Head of caudate nucleus (tissue), 42 donors: ENCODE measurements at places on chromosomes 2 and 18.

DNA sequence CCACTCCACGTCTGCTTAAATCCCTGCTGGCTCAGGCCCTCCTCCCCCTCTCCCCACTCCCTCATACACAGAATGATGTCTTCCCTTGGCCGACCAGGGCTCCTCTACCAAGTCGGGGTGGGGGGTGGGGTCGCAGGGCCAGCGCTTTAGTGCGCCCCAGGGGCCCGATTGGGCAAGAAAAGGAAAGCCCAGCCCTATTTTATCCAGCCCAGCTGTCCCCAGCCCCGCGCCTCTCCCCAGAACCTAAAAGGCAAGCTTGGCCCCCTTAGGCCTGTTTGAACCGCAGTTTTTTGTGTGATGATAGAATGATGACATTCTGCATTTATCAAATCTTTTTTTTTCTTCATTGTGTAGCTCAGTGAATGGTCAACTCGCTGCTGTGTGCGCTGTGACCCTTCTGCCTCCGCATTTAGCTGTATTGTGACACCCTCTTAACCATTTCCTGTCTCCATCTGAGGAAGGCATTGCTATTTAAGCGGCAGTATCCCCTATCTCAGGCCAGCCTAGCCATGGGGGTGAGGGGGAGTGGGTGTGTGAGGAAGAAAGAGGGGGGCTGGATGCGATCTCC, 231.4 kb downstream of the HAUS1 start:
- no peak for DNase-seq

DNA sequence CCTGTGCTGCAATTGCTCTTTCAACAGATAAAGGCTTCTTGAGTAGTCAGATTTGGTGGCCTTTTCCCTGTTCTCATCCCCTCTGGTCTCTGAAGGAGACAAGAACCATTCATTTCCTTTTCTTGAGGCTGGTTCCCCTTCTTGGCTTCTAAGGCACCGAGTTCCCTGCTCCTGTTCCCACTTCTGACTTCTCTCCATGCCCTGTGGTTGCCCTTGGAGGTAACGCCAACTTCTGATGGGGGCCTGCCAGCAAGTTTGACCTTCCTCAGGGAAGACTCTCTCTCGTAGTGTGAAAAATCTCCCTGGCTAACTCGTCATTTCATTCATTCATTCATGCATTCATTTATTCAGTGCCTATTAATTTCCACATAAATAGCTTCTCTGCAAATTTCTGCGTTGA, 302.4 kb upstream of the SOX11 start:
- DNase-seq = no peak

- DNase-seq = peak; percentile 82
These were observed at the start of gene DGKD for GRCh38 chr2:233353769-233354499. TSS of gene DGKD (plus strand) at chr2:233354494. CDS start at chr2:233354519, 25 bp downstream.

- peak; percentile 59 for DNase-seq
These were observed 37.4 kb downstream of the AFF3 start for GRCh38 chr2:100104718-100105677.

- DNase-seq = no peak
These were observed 202.3 kb downstream of the ALPK2 start for GRCh38 chr18:58426611-58427010.

DNA sequence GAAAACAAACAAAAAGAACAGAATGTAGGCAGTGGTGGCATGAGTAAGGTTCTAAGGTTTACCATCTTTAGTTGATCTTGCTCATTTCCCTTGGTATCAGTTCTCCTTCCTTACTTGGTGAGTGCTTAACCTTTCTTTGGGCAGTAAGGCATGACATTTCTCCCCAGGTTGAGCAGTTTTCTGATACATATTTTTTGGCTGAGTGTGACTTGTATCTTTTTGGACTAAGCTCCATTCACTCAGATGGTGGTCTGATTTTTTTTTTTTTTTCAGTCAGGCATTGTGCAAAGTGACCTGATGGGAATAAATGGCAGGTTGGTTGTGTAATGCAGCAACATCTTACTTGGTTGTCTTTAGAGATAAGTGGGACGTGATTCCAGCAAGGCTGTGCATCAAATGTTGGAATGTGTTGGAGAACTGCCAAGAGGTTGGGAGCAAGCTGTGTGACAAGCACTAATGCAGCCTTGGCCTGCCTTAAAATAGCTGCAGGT, 15.1 kb downstream of the SPTBN1 start:
- DNase-seq = no peak

GRCh38 chr2:41847744-41848441, 199.9 kb upstream of the PKDCC start:
- no peak for DNase-seq

- DNase-seq = no peak
These were observed 93.8 kb upstream of the KCNH7 start for GRCh38 chr2:162932416-162932815.

DNA sequence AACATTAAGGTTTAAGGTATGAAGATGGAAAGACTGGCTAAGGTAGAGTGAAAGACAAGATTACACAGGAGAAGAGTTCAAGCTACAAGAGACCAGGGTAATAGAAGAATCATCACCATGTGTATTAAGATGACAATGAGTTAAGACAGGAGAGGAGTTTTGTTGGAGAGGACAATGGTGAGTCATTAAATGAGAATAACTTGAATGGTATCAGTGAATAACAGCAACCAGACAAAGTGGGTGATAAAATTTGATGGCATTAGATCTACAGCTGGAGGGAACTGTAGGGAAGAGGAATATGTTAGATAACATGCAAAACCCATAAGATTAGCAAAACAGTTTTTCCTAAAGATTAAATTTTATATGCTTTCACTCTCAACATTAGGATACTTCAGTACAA, 18.8 kb upstream of the ENOSF1 start:
- no peak for DNase-seq

GRCh38 chr2:74239346-74239745, 40.9 kb downstream of the MTHFD2 start:
- no peak for DNase-seq

- peak; percentile 30 for DNase-seq
These were observed 248.4 kb downstream of the HDAC4 start for GRCh38 chr2:239152239-239152915.

DNA sequence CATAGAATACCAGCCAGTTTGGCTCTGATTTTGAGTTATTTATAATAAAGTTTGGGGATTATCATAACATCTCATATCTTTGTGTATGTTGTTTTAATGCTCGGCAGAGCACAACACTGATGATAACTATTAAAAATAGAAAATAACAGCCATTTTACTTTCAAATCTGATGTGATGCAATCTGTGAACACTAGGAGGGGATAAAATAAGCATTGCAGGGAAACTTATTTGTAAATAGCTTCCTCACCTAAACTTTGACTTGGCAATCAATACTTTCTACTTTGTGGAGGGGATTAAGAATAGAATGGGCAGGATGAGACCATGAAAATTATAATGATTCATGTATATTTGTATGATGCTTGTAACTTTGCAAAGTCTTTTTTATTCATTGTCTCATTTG, 54.4 kb downstream of the USP14 start:
- no peak for DNase-seq

DNA sequence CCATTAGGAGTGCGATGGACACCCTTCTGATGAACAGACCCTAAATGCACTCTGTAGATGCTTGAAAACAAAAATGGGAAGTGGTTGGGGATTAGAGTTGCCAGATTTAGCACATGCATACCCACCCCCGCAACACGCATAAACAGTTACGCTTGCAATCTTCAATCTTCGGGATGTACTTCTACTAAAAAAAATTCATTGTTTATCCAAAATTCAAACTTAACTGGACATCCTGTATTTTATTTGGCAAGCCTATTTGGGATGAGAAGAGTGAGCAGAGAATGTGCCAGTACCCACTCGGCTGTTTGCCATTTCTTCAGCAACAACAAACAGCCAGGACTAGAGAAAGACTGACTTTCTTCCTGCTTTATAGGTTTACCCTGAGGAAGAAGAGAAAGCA, 18.4 kb downstream of the KIAA2012 start:
- DNase-seq = no peak

GRCh38 chr18:4096486-4096885, 358.6 kb downstream of the DLGAP1 start:
- no peak for DNase-seq

- DNase-seq = no peak
These were observed 86.1 kb upstream of the ZCCHC2 start for GRCh38 chr18:62436636-62437234.

DNA sequence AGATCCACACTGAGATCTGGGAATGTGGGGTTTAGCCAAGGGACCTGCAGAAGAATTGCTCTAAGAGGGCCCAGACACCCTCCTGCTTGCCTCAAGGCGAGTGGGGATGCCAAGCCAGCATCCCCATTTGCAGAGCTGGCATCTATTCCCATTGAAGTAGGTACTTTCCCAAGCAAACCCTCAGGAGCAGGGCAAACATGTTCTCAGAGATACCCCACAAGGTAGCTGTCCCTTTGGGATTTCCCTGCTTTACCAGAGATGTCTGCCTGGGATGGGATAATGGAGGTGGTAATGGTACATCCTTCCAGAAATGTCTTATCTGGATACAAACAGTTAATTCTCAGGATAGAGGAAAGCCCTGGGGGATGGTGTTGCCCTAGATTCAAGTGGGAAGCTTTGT, 51.2 kb downstream of the GYPC start:
- no peak for DNase-seq

DNA sequence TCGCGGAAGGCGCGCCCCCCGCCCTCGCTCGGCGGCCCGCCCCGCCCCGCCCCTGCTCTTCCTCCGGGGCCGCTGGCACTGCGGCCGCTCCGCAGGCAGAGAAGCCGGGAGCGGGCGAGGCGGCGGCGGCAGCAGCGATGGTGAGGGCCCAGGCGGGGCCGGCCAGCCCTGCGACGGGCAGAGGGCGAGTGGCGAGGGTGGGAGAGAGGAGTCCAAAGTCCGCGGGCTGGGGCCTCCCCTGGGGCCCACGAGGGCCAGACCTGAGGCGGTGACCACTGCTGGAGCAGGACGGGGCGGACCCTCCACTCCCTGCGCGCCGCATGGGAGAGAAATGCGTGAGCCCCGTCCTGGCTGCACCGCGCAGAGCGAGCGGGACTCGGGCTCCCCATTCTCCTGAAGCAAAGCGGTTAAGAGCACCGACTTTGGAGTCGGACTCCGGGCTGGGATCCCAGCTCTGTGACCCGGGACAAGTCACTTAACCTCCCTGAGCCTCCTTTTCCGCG, at the start of gene VAMP5:
Gene VAMP5 (plus strand): TSS at position 78 of the 503 bp plus-strand sequence. CDS start 60 bp downstream, at position 138.
- DNase-seq = no peak

GRCh38 chr2:191661097-191661924, 16.6 kb upstream of the NABP1 start:
- DNase-seq = no peak

- DNase-seq = no peak
These were observed 47.9 kb downstream of the DDX1 start for GRCh38 chr2:15639323-15640251.

GRCh38 chr2:104384961-104385360, 469.0 kb upstream of the POU3F3 start:
- DNase-seq = no peak

- DNase-seq = peak; percentile 64
These were observed 27.4 kb downstream of the MPPE1 start for GRCh38 chr18:11880586-11881304.

- DNase-seq = no peak
These were observed 1.7 kb downstream of the SH3YL1 start for GRCh38 chr2:262117-262516.

- DNase-seq = no peak
These were observed 3.6 kb downstream of the IGFBP2 start for GRCh38 chr2:216636551-216637450.

DNA sequence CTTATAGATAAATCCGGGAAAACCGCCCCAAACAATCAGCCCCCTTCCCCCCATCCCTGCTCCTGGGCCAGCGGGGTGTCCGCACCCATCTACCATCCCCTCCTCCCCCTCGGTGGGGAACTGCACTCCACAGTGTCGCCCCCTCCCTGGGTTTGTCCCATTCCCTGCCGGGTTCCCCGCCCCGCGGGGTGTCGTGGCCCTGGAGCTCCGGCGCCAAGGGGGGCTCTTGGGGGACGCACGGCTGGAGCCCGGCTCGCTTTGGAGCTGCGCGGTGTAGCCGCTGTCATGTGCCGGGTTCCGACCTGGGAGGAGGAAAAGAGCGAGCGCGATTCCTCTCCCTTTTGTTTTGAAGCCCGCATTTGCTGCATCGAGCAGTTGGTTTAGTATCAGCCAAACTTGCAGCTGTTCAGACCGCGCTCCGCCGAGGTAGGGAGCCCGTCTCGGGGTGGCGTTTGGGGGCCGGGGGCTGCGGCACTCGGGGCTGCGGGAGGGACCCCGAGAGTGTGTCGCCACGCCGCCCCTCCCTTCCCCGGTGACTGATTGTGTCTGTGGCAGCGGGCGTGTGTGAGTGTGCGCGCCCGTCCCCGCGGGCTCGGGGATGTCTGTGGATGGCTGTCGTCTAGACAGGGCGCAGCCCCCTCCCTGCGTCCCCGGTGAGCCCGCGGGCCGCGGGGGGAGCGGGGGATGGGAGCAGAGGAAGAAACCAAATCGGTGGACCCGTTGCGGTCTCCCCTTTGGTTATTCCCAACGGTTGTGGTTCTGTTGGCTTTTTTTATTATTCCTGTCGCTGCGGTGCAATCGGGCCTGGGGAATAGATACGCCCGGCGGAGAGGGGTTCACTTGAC, 797 bp downstream of the CTIF start:
- peak; percentile 79 for DNase-seq

GRCh38 chr2:238890131-238890530, 42.2 kb downstream of the TWIST2 start:
- DNase-seq = no peak

DNA sequence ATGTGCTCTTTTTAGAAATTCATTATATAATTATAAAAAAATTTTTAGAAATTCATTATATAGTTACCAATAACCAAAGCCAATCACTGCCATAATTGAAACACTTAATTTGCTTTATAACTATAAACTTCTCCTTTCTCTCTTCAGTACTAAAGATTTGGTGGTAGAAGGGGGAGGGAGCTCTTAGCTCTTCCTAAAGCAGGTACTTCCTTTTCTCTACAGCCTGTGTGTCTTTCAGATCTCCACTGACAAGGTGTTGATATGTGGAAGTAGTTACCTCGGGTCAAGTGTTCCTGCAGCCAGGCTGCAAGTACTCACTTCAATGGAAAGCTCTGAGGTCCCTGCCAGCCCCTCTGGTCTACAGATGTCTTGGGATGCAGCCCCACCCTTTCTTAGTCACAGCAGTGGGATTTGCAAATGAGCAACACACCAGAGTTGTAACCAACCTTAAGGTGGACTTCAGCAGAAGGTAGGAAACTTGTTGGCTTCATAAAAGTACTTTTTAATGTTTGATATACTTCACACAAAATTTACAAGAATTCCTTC, 690.0 kb downstream of the ARHGAP15 start:
- no peak for DNase-seq

DNA sequence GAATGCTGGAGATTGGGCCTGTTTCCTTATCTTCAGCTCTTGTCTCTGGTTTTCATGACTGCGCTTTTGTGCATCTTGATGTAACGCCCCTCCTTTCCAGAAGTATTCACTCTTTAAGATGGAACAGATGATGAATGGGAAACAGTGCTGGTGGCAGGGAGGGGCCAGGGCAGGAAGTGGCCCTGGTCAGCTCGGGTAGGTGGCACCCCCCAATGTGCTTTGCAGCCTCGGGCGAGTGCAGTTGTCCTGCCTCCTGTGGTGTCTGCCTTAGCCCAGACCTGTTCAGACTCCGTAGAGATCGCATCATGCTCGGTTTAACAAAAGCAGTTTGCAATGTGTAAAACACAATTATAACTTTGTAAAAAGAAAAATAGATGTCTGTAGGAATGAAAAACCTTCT, 17.0 kb upstream of the MGAT4A start:
- DNase-seq = no peak
